Hair follicle dermal papilla cell (primary cell): ENCODE measurements at places on chromosomes 1 and 21. TPM values are rescaled to one million over a fixed set of nuclear protein-coding genes. Genes with fewer than 3 reads are reported as not detected.

Gene AADACL4
- 0.16 TPM in 1 of 2 replicates, not detected in the other for total RNA-seq

Gene SPRR1A
- total RNA-seq, result not detected in 2 replicates

Gene SWT1
- total RNA-seq, result 6.6 and 10.1 TPM in 2 replicates

Gene LENEP
- not detected in 2 replicates for total RNA-seq

Gene GJB4
- not detected in 2 replicates for total RNA-seq

Gene SETSIP
- total RNA-seq, result 0.16 TPM in 1 of 2 replicates, not detected in the other

Gene OLIG1
- not detected in 2 replicates for total RNA-seq

Gene CTSS
- total RNA-seq, result 4.7 and 9.4 TPM in 2 replicates

Gene CYYR1
- 3.6 and 9.7 TPM in 2 replicates for total RNA-seq

Gene OXCT2
- total RNA-seq, result 1.8 and 2.7 TPM in 2 replicates

Gene SLFNL1
- total RNA-seq, result 0.65 and 1.2 TPM in 2 replicates

Gene TRIM58
- total RNA-seq, result 1.9 and 2.4 TPM in 2 replicates

Gene A3GALT2
- total RNA-seq, result not detected in 2 replicates

Gene CA6
- total RNA-seq, result not detected in 2 replicates

Gene S100A3
- 6.3 and 6.6 TPM in 2 replicates for total RNA-seq

Gene GPA33
- total RNA-seq, result not detected in 2 replicates

Gene EDARADD
- total RNA-seq, result 0.49 and 0.65 TPM in 2 replicates

Gene CFAP107
- total RNA-seq, result not detected in 2 replicates

Gene PIGC
- total RNA-seq, result 18.5 and 21.0 TPM in 2 replicates

Gene SDC3
- 172 and 175 TPM in 2 replicates for total RNA-seq

Gene ZDHHC18
- 19.1 and 20.8 TPM in 2 replicates for total RNA-seq
